Activated T-cell treated with anti-CD3 and anti-CD28 coated beads, Interleukin-2, amount 50 U/mL, for 4 hours (primary cell): ENCODE measurements at places on chromosomes 16 and 17.
A peak's percentile ranks its signal among the peaks of the same experiment; 100 is the strongest.

DNA sequence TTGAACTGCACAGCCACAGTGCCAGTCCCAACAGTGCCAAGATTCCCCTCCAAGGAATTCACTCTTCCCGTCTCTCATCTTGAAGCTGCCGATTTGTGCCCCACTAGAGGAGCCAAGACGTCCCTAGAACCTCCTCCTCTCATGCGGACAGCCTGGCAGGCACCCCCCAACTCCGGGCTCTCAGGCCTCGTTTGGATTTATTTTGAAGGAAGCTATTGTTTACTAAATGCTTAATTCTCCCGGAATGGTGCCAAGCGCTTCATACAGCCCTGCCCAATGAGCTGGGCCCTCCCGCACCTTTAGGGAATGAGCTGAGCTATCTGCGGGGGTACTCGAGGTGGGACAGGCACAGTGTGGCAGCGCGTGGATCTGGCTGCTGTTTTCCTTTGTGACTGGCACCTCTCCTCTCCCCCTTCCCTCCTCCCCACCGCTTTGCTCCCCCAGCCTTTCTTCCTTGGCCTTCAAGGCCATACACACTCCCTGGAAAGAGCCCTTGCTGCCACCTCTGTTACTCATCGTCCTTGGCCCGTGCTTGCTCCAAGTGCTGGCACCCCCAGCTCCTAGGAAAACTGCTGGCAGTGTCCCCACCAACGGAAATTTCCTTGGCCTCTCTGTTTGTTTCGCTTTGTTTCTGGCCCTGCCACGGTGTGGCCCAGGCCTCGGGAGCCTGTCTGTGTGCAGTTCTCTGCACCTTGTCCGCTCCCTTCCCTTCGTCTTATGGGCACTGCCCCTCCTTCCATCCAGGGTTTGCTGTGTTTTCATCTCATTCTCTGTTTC, 49.9 kb upstream of the CDR2 start:
- no peak for DNase-seq

DNA sequence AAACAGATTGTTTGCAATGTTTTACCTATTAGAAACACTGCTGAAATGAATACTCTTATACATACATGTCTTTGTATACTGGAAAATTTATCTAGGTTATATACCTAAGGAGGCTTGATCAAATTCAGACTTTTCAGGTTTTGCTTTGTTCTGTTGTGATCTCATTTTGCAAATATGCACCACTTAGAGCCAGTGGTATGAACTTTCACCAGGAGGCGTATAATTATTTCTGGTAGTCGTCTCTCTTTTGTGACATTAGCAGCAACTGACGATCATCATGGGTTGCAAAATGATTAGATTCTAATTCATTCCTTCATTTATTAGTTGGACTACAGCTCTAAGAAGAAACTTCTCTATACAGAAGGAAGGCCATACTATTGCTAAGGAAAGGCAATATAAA, 26.9 kb downstream of the AP1G1 start:
- DNase-seq: no peak

DNA sequence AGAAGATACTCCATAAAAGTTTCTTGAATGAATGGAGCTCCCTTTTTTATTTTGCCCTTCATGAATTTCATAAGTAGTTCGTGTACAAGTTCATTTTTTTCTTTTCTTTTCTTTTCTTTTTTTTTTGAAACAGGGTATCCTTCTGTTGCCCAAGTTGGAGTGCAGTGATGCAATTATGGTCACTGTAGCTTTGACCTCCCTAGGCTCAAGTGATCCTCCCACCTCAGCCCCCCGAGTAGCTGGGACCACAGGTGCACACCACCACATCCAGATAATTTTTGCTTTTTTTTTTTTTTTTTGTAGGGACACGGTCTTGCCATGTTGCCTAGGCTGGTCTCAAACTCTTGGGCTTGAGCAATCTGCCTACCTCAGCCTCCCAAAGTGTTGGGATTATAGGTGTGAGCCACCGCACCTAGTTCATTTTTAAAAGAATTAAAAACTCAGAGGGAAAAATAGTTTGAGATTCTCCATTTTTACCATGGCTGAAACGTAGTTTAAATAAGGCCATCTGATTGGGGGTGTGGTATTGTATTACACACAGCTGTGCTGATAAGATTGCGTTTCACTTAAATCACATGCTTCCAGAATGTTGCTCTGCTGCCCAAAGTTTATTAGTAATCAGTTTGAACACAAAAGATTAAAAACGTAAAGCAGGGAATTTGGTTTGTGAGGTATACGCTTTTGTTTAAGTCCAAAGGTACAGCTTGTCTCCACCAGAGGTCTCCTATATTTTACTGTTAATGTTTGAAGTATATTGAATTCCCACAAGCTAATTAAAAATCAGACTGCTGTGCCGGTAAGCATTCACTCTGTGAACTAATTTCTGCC, 154.1 kb downstream of the SOCS1 start:
- DNase-seq: no peak

DNA sequence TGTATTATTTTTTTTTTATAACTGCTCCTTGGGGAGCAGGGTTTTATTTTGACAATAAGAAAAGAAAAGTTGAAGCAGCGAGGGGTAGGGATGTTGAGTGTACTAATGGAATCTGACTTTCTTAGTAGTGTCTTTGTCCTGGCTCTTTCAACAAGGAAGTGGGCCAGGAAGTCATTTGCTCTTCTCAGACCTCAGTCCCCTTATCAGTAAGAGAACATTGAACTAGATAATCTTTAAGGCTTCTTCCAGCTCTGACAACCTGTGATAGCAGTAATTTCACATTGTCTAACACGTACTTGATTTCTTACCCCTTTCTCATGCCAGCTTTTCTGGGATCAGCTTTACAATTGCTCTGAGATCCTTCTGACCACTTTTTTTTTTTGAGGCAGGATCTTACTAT, 8.3 kb downstream of the LIG3 start:
- no peak for DNase-seq

DNA sequence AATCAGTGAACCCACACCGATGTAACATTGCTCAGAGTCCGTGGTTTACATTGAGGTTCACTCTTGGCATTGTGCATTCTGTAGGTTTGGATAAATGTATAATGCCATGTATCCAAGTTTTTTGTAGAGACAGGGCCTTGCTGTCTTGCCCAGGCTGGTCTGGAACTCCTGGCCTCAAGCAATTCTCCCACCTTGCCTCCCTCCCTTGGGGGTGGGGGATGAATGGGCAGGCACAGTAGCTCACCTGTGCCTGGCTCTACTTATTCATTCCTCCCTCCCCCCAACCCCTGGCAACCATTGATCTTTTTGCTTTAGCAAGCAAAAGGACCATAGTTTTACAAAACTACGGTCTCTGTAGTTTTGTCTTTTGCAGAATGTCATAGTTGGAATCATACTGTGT, 181.4 kb downstream of the SPECC1 start:
- DNase-seq: no peak

DNA sequence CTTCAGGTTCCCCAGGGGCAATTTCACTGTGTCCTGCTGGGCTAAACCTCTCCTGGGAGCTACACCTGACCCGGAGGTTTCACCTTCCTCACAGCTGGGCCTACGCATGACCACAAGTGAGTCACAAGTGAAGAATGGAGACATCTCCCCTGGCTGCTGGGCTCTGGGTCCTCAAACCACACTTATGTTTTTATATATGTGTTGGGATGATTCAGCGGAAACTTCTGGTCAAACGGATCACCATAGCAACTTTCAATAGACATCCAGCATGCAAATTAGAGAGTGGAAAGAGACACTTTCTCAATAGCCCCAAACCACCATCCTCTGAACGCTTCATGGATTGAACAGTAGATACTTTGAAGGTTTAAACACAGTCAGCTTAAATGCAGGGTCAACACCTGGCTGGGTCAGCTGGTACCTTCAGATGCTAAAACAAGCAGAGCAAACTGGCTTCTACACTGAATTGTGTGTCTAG, 28.0 kb upstream of the MAF start:
- DNase-seq: peak; percentile 40

GRCh38 chr17:28344011-28344410, 8.4 kb downstream of the TNFAIP1 start:
- DNase-seq: no peak

GRCh38 chr17:6555331-6556120, 829 bp downstream of the PITPNM3 start:
- DNase-seq: no peak

DNA sequence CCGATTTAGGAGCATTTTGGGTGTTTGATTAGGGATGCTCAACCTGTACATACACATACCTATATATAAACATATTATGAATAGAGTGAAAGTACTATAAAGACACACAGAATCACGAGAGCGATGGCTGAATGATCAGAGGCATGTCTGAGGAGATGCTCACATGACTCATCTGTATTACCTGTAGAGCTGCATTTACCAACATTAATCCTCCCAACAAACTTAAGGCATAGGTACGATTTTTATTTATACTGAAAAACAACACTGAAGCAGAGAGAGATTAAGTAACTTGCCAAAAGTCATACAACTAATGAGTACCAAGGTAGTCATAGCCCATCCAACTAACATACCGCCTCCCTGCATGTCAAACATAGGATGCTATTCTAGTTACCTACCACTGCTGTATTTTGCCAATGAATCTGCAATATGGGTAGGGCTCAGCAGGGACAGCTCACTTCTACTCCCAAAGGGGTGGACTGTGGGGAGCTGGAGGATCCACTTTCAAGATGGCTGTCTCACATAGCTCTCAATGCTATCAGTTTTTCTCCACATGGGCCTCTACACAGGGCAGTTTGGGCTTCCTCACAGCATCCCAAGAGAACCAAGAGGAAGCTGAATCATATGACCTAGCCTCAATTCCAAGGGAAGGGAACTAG, 7.3 kb downstream of the CYB5D1 start:
- DNase-seq: no peak

DNA sequence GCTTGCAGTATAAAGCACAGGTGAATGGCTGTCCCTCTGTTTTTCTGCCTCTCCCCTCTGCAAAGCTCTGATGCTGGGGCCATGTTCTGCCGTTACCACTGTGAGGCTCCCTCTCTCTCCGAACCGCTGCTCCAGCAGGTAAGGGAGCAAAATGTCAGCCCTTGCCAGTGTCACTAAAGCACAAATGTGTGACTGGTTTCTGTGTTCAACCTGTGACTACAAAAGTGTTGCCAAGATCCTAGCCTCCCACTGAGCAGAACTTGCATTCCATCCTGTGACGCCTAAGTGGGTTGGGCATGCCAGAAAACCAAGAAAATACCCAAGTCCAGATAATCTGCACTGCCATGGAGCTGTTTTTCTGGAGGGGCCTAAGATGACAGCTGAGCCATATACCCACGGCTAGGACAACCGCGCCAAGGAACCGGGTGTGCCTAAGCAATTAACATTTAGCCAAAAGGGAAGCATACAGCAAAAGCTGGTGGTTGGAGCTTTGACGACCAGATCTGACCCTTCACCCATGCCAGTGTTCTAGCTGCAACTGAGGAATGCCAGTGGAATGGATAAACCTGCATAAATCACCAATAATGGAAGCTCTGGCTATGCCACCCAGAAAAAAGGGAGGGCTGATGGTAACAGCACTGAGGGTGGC, 35.0 kb downstream of the PSME3IP1 start:
- DNase-seq: no peak

DNA sequence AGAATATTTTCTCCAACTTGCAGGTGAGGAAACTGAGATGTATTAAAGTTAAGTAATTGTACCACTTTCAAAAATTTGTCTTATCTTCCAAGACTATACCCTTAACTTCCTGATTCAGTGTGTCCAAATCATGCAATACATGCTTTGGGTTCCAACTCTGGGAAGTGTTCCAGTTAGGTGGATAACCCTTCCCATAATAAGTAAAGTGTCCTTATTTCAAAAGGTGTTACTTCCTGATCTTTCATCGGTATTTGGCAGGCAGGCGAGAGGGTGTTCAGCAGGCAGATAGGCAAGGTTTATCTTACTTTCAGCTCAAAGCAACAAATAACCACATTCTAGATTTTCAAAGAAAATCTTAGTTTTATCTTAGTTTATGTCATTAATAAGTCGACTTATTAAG, 46.3 kb upstream of the ARHGAP44 start:
- no peak for DNase-seq

- DNase-seq: no peak
Measured at GRCh38 chr16:64311241-64311640, 810.6 kb downstream of the CDH11 start.

DNA sequence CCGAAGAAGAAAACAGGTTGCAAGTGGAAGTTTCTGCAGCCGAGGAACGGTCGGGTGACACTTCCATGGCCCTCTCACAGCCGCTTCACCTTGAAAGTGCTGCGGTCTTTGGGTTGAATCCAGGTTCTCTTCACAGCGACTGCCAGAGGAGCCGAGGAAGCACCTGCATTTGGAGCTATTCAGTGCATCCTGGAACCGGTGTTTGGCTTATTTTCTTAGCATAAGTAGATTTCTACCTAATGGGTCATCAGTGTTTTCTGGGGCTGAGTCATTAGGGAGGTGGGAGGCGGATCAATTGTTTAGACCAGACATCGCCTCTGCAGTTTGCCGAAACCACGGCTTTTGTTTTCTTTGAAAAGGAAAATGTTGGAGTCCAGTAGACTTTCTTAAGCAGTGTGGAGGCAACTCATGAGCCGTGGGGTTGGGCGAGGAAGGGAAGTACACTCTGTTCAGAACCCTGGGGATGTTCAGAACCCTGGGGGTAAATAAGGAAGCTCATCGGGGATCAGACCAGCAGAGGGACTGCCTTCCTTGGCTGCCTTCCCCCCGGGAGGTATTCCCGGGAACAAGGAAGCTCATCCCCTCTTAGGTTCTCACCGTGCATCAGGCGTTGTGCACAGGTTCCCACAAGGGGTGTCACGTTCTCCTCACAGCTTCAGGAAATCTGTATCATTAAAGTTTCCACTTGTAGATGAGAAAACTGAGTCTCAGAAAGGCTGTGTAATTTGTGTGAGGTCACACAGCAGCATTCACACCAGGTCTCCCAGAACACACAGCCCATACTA, 361.5 kb downstream of the SNX29 start:
- DNase-seq: no peak

GRCh38 chr17:77061669-77062068, 79.1 kb upstream of the SEC14L1 start:
- DNase-seq: no peak

DNA sequence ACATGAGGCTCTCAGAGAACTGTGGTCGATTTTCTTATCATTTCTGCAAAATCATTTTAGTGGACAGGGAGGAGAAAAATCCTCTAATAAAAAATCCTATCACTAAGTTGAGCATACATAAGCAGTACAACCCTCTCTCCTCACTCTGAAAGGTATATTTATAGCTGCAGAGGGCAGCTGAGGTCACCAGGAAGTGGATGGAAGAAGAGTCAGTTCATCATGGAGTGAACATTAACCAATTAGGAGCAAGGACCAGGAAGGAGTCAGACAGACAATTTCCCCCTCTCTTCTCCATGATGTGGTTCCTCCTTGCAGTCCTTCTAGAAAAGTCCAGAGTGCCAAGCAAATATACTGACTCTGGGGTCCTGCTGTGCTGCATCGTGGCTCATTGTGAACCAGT, 253.7 kb downstream of the TOX3 start:
- DNase-seq: no peak

DNA sequence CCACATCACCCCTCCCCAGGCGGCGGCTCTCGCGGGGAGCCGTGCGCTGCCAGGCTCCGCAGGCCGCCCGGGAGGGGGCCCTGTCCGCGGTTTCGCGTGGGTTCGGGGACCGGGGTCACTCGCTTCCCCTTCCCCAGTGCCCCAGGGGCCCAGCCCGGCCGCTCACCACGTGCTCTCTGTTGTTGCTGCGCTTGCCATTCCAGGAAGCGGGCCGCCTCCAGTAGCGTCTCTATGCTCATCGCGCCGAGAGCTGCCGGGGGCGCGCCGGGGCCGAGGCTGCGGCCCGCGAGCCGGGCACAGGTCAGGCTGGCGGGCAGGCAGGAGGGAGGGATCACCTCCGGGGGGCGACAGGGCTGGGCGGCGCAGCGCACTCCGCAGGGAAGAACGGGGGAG, 390 bp downstream of the MNT start:
- DNase-seq: peak; percentile 50
